ENCODE measurements at places on chromosomes 6 and 20. TPM values are rescaled to one million over a fixed set of nuclear protein-coding genes. Genes with fewer than 3 reads are reported as not detected.

RIPOR2 gene
- total RNA-seq = 0.83 TPM

PTPN1 gene
- 31.7 TPM for total RNA-seq

ACSS2 gene
- total RNA-seq = 38.9 TPM

INSM1 gene
- total RNA-seq = not detected

HSPA1L gene
- 1.3 TPM for total RNA-seq

THEMIS gene
- under 0.01 TPM for total RNA-seq

MLN gene
- not detected for total RNA-seq

ARFGEF3 gene
- total RNA-seq = under 0.01 TPM

PET117 gene
- total RNA-seq = 3.9 TPM

THBS2 gene
- total RNA-seq = 101 TPM

SLA2 gene
- not detected for total RNA-seq

MUCL3 gene
- not detected for total RNA-seq

RAD21L1 gene
- total RNA-seq = under 0.01 TPM
